Stimulated activated CD8-positive, alpha-beta memory T cell treated with anti-CD3 and anti-CD28 coated beads, Interleukin-7, amount 100 ng/mL, for 24 hours (primary cell): ENCODE measurements at places on chromosomes 4 and X.
A peak's percentile ranks its signal among the peaks of the same experiment; 100 is the strongest.

- no peak for DNase-seq
These were observed 158.2 kb upstream of the CPEB2 start for GRCh38 chr4:14844061-14844460.

DNA sequence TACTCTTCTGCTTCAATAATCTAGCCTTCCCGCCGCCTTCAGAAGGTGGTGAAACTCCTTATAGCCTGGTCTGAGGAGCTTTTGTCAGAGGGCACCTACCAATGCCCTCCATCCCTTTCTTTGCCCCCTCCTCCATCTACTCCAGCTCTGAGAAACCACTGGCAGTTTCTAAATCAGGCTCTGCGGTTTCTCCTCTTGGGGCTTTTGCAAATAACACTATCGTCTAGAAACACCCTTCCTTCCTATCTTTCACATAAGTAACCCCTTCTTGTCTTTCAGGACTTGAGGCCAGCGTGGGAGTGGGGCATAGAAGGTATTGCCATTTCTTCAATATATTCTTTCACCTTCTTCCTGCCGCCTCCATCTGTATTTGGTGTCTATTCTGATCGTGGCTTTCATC is 1.2 kb upstream of the EFHC2 start:
- no peak for DNase-seq

DNA sequence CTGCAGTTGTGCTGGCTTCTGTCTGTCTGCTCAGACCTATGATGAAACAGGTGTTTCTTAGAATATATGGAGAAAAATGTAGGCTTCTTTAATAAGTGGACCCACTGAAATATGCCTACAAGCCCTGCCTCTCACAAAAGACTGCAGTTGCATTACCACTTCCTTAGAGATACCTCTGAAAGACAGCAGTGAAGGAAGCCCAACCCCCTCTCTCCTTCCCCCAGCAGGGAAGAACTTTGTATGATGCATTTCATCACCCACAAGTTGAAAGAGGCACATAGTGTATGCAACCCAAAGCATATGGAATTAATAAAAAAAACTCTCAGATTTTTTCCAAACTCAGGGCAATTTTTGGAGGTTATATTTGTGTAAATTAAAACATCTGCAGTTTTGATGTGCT is 916.7 kb downstream of the TECRL start:
- no peak for DNase-seq

DNA sequence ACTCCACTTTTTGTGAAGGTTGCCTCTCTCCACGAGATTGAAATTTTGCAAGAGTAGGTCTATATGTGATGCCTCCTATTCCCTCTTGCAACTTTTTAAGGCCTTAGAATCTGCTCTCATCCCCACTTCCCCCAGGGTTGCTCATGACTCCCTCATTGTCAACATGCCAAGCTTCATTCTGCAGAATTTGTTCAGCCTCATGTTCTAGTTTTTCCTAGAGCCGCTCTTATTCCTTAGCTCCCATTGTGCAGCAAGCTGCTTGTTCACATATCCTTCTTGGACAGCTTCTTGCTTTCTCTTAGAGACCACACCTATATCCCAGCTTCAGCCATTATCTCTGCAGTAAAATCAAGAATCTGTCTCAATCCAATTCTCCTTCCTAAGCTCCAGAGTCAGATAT is 82.4 kb downstream of the CNGA2 start:
- no peak for DNase-seq

GRCh38 chr4:165288639-165289422 is 38.6 kb upstream of the MSMO1 start:
- DNase-seq: no peak

DNA sequence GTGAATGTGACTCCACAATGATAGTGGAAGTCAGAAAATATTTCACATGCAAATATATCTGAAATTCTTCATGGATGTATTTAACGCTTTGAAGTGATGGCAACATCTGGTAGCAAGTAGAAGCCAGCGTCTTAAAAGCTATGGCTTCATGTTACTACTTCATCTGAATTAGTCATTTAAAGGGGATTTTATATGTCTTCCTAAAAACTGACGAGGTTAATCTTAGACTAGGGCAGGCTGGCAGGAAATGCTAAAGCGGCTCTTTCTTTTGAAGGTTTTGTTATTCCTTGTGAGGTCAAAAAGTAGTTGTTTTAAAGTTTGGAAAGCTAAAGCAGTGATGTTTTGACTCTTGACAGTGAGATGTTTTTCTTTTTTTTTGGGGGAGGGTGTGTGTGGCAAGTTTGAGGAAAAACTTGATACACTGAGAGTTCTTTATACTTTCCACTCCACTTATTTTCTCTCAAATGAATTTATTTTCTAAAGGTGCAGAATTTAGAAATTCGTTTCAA is 22.6 kb downstream of the PLS3 start:
- DNase-seq: no peak

- no peak for DNase-seq
These were observed 24.0 kb downstream of the PLRG1 start for GRCh38 chr4:154526151-154526550.

- DNase-seq: no peak
These were observed 237.2 kb downstream of the EVC2 start for GRCh38 chr4:5471206-5471605.

DNA sequence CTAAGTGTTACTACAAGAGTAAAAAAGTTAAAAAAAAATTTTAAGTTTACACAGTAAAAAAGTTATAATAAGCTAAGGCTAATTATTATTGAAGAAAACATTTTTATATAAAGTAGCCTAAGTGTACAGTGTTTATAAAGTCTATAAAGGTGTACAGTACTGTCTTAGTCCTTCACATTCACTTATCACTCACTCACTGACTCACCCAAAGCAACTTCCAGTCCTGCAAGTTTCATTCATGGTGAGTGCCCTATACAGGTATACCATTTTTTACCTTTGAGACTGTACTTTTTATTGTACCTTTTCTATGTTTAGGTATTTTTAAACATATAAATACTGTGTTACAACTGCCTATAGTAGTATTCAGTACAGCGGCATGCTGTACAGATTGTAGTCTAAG is 74.2 kb downstream of the TMEM165 start:
- no peak for DNase-seq

- no peak for DNase-seq
These were observed 127.1 kb downstream of the FBXO8 start for GRCh38 chr4:174156239-174156826.

GRCh38 chr4:18419780-18420179 is 398.2 kb upstream of the LCORL start:
- no peak for DNase-seq

DNA sequence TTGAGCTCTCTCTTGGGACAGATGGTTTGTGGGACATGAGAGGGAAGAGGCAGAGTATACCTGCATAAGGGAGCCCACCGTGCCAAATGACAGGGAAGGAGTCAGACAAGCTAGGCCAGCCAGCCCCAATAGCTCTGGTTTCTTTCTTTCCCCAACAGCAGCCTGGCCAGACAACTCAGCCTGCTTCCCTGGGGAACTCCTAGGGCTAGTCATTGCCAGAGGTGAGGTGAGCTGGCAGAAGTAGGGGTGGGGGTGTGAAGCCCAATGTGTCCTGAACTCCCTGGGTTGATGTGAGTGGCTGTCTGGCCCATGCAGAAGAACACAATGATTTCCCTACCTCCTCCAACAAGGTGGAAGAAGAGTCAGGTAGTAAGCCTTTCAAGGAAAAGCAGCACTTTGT is 135.5 kb downstream of the AMMECR1 start:
- no peak for DNase-seq

DNA sequence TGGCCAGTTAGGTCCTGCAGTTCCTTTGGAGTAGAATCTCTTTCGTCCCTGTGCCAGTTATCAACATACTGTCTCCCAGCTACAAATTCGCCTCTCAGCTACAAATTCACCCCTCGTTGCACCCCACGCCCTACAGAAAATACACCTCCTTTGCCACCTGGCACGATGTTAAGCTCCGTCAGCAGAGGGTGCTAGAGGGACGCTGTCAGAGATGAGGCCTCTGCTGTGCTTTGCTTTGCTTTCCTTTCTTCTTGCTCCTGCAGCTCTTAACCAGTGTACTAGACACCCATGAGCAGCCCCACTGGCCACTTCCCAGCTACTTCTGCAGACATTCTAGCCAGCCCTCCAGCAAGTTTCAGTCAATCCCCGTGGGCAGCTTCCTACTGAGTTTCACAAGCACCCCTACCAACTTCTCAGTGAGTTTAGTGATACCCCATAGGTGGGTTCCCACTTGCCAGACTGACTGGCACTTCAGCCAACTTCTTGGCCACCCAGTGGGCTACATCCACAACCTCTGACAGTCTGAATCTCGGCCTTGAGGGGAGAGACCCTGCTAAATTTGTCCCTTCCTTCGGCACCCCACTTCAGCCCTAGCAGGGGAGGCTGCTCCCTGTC is 21.8 kb downstream of the HAUS3 start:
- DNase-seq: peak; percentile 72

DNA sequence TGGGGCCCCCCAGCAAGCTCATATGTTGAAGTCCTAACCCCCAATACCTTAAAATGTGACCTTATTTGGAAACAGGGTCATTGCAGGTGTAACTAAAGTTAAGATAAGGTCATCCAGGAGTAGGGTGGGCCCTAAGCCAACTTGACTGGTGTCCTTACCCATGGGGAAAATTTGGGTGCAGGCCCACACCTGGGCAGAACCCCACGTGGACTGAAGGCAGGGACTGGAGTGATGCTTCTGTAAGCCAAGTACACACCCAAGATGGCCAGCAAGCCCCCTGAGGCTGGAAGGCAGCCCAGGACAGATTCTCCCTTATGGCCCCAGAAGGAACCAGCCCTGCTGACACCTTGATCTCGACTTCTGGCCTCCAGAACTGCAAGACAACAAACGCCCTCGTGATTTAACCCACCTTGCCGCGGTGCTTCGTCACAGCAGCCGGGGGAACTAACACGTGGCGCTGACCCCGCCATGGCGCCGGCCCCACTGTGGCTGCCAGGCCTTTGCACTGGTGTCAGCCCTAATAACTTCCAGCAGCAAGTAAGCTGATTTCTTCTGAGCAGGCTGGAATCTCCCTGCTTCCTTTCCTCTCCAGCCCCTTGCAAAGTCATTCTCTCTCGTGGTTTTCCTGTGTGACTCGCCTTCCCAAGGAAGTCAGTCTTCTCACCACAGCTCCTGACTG is 23.2 kb upstream of the MXD4 start:
- DNase-seq: no peak

GRCh38 chrX:109931677-109932076 is 71.2 kb upstream of the TMEM164 start:
- no peak for DNase-seq

- DNase-seq: no peak
These were observed 11.2 kb upstream of the ZCCHC13 start for GRCh38 chrX:74292808-74293123.

DNA sequence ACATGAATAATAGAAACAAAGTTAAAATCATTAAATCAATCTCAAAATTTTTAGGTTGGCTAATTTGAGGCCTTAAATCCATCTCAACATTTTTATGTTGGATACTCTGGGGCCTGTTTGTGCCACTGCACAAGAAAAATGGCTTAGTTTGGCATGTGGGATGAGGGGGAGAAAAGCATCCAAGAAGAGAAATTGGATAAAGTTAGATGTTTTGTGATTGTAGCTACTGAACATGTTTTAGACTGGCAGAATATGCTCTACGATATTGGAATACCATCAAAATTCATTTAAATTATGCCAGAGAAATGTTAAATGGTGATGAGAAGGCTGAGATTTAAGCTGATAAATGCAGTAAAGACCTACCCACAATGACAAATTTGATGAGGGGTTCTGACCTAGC is 376.9 kb downstream of the CXXC4 start:
- no peak for DNase-seq

- no peak for DNase-seq
These were observed 153.9 kb downstream of the KDR start for GRCh38 chr4:54971474-54971950.

DNA sequence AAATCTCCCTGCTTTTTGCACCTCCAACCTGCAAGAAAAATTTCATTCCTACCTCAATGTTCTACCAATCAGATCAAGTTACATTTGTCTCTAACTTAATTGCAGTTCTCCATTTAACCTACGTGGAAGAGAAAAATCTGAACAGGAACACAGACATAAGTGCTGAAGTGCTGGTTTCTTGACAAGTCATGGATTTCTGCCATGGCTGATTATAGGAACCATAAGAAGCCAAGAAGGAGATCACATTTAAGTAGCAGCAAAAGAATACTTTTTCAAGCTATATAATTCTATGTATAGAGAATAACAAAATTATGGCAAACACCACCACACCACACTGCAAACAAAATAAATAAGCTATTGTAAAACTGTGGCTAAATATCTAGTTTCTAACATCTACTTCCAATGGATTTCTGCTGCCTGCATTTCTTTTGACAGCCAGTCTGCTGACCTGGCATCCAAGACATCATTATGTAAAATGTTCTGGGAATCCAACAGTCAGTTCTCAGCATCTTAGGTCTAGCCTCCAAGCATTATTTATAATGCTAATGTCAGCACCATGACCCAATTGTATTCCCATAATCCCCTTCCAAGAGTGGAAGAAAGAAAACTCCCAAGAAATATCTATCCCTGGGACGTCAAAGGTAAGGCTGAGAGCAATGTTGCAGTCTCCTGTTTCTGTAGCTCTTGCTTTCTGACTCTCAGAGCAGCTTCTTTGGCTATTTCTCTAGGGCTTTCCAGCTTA is 50.8 kb upstream of the GAB1 start:
- no peak for DNase-seq

- no peak for DNase-seq
These were observed 77.0 kb upstream of the MXD4 start for GRCh38 chr4:2338754-2339457.

DNA sequence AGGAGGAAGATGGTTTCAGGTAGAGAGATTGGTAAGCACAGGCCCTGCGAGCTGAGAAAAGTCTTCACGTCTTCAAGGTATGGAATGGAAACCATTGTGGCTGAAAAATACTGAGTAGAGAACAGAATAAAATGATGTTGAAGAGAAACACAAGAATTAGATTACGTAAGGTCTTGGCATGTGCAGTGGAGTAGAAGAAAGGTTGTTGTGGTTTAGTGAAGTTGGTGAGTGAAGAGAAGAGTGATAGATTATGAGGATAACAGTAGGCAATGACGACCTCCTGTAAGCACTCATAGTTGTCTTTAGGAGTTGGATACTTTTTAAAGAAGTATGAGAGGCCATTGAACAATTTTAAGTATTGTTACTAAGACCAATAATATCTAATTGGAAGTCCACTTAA is 642.6 kb downstream of the PCDH7 start:
- DNase-seq: no peak

- DNase-seq: no peak
These were observed 2.5 kb upstream of the DUSP9 start for GRCh38 chrX:153644356-153645125.

GRCh38 chr4:105674011-105674410 is 34.5 kb downstream of the INTS12 start:
- no peak for DNase-seq

- DNase-seq: no peak
These were observed 31.1 kb downstream of the CEP44 start for GRCh38 chr4:174314770-174315169.

GRCh38 chr4:188434643-188435042 is 295.4 kb downstream of the TRIML1 start:
- no peak for DNase-seq

GRCh38 chr4:40228497-40229365 is 31.9 kb downstream of the RHOH start:
- no peak for DNase-seq

DNA sequence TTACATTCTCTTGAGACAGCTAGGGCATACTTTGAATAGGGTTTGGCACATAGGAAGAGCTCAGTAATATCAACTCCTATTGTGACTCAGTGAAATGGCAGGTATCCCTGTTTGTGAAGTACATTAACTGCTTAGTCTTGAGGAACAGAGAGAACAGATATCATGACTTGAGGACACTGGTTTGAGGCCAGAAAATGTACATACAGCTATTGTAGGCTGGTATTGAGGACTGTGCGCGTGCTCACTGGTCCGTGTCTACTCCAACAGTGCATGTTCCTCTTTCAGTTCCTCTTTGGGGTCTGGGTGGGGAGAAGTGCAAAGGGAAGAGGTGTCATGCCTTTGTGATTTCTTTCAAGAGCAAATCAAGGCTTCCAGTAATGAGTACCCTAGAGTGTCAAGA is 34.6 kb upstream of the TBC1D9 start:
- no peak for DNase-seq
